ENCODE measurements at places on chromosomes 16 and 17.
A peak's percentile ranks its signal among the peaks of the same experiment; 100 is the strongest.

- DNase-seq: no peak
These were observed 1.1 kb downstream of the HSD17B1 start for GRCh38 chr17:42553866-42554249.

- no peak for DNase-seq
These were observed 20.5 kb upstream of the MTMR4 start for GRCh38 chr17:58534901-58535421.

DNA sequence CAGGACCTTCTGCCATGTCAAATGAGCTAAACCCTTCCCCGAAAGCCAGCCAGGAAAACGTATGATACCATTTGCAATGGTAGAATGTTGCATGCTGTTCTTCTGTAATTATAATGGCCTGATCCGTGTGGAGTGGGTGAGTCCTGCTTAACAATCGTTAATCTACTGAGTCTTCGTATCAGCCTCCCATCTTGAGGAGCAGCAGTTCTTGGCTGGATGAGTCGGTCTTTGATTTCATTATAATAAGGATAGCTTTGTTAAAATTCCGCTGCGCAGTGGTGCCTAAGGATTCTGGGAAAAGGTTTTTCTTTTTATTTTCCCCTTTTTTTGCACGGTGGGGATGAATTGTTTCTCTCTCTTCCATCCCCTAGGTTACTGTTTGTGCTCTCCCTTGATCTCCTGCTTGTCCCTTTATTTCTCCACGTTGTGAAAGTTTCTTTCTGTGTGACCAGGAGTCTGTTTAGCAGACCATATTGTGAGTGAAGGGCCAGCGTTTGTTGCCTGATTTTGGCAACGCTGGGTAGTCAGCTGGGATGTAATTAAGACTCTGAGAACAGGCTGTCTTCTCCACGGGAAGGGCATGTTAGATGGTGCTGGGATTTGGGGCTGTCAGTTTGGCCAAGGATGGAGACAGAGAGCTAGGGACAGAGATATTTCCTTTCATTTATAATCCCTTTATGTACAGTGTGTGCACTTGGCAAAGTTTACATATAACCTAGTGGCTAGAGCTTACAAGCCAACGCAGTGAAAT lies 263.0 kb downstream of the FTO start:
- DNase-seq: no peak

DNA sequence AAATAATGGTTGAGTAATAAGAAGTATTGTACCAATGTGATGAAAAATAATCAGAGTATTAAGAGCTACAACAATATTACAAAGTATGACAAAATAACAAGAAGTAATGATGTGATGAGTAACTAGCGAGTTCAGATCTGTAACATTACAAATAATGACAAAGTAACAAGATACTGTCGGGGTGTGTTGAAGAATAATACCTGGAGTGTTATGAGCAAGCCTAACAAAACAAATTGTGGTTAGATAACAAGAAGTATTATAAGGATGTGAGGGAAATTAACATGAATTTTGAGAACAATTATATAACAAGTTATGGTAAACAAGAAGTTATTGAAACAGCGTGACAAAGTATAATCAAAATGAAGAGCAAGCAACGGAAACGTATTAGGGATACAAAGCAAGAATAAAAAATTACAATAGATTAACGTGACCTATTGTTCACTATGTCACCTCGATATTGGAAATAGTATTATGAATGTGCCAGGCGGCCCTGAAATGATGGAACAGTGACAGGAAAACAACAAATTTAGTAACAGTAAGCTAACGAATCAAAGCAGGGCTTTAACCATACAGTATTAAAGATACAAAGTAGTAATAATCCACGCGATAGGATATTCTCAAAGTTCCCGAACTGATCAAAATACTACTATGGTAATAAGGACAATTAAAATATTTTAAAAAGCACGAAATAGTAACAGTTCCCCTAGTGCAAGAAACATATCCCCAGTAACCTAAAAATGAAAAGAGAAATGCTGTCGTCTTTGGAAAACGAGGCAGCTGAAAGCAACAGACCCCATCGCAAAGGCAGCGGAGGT lies 1.6 kb downstream of the TBX4 start:
- no peak for DNase-seq

DNA sequence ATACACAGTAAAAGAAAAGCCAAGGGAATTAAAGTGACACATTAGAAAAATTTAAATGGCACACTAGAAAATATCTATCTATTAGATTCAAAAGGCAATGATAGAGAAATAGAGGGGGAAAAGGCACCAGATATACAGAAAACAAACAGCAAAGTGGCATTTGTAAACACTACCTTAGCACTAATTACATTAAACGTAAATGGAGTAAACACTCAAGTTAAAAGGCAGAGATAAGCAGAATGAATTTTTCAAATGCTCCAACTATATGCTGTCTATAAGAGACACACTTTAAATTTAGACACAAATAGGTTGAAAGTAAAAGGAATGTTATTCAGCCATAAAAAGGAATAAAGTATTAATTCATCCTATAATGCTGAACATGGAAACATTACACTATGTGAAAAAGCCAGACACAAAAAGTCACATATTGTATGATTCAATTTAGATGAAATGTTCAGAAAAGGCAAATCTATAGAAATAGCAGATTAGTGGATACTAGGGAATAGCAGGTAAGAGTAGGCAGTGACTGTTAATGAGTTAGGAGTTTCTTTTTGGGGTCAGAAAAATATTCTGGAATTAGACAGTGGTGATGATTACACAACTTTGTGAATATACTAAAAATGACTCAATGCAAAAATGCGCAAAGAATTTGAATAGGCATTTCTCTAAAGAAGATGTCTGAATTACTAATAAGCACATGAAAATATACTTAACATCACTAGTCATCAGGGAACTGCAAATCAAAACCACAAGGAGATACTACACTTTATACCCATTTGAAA lies 92.4 kb downstream of the BRIP1 start:
- no peak for DNase-seq

GRCh38 chr16:886802-887731 lies 83.7 kb downstream of the LMF1 start:
- DNase-seq: no peak

GRCh38 chr17:45132320-45132571 lies at the start of gene PLCD3:
PLCD3 (minus strand) TSS chr17:45132515; CDS start chr17:45132410, 105 bp downstream.
- no peak for DNase-seq

DNA sequence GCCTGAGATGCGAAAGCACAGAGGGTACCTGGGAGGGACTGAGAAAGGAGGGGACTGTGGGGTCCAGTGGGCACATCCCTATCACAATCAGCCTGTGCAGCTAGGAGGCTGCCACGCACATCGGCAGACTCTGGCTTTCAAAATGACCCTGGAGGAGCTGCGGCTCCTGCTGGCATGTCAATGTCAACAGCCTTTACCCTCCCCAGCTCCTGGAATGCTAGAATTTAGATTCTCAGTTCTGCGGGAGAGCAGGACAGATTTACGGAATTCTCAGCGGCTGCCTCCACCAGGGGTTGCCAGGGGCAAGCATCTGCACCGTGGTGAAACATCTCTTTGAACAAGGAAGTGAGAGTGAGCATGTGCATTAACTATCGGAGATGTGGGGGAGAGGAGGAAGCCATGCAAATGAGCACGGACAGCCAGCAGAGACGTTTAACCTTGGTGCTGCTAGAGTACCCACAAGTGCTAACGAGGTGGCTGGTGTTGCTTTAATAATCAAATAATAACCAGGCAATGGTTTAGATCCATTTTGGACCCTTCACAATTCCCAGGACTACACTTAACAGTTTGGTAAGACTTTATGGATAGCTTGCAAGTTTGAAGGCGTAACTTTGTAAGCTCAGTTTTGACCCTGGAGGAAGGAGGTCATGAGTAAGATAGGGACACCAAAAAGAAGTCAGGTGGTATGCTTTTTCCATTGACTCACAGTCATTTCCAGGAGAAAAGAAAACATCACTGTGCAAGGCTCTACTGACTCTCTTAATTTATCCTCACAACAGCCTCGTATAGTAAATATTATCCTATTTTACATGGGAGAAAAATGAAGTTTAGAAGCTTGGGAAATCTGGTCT lies 54.1 kb downstream of the XYLT1 start:
- DNase-seq: peak; percentile 12

DNA sequence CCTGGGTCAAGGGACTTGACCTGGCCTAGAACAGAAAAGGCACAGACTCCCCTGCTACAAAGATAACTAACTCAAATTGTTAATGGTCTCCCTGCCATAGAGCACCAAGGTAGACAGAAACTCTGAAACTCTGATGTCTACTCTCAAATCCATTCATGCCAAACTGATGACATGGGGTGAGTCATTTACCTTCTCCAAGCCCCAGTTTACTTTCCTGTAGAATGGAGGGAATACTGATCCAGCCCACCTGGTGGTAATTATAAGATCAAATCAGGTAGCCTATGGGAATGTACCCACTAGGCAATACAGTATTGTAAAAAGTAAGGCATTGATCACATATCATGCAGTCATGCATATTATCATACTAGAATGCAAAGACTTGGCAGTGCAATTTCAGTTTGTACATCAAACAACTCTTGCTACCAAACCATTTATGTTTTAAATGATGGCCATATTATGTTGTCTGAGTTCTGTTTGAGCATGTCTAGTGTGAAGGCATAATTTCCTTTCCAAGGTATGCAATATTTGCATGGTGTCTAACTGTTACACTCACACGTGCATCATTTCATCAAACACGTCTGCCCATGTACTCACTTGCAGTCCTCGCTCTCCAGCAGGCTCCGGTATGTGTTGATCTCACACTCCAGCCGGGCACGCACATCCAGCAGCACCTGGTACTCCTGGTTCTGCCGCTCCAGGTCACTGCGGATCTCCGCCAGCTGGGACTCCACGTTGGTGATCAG lies 3.0 kb downstream of the KRT31 start:
- DNase-seq: no peak

- no peak for DNase-seq
These were observed 159.0 kb upstream of the MPHOSPH6 start for GRCh38 chr16:82328881-82329469.

DNA sequence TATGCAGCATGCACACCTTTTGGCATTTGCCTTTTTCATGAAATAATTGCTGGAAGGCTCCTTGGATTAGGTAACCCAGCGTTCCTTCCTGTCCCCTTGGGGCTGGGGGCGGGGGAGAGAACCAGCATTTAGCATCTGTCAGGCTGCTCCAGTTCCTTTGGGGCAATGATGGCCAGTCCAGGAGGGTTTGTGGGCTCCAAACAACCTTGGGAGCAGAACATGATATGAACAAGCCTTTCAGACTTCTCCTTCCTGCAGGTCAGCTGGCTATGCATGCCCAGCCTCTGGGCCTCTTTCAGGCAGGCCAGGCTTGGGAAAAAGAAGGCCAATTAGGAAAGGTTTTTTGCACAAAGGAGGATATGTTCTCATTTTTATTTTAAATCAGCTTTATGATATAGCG lies 1.1 kb upstream of the SMTNL2 start:
- no peak for DNase-seq

DNA sequence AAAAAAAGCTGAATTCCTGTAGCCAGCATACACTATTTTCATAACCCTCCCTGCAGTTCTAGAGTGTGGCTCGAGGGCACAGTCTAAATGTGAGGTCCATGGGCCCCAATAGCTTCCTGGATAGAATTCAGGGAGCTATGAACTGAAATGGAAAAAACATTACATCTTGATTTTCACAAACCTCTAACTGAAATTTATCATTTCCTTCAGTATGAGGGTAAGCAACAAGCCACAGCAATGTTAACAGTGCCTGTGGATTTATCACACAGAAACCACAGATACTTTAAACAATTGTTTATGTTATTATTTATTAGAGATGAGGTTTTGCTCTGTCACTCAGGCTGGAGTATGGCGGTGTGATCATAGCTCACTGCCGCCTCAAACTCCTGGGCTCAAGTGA lies 18.2 kb downstream of the TMEM92 start:
- DNase-seq: no peak

GRCh38 chr16:64121473-64121872 lies 1000.4 kb downstream of the CDH11 start:
- no peak for DNase-seq

DNA sequence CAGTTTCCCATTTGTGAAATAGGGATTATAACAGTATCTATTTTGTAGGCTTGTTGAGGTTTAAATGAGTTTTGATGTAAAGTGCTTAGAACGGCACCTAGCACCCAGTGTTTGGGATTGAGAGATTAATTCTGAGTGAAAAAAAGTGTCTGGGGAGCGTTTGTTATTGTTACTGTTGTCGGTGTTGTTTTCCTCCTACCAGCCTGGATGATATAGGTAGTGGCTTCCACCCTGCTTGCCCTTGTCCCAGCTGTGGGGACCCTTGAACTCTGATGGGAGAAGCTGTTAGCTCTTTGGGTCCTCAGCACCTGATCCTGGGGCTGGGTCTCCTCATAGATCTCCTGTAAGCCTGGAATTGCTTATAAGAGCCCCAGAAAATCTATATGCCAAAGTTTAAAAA lies 4.9 kb downstream of the FMNL1 start:
- no peak for DNase-seq

DNA sequence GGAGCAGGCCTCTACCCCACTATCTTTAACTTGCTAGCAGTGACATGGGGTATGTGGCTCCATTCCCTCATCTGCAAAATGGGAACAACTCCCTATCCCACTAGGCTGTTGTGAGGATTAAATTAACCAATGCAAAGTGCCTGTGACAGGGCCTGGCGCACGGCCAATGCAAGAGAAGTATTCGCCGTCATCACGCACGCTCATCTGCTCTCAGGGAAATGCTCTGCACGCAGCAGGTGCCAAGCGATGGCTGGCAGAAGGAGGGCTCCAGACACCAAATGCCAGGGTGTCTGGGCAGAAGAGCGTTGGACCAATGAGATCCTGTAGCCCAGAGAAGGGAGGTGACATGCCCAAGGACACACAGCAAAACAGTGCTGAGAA lies 17.3 kb downstream of the FAM83G start:
- no peak for DNase-seq

GRCh38 chr16:67679935-67680897 lies 13.6 kb downstream of the C16orf86 start:
- no peak for DNase-seq

DNA sequence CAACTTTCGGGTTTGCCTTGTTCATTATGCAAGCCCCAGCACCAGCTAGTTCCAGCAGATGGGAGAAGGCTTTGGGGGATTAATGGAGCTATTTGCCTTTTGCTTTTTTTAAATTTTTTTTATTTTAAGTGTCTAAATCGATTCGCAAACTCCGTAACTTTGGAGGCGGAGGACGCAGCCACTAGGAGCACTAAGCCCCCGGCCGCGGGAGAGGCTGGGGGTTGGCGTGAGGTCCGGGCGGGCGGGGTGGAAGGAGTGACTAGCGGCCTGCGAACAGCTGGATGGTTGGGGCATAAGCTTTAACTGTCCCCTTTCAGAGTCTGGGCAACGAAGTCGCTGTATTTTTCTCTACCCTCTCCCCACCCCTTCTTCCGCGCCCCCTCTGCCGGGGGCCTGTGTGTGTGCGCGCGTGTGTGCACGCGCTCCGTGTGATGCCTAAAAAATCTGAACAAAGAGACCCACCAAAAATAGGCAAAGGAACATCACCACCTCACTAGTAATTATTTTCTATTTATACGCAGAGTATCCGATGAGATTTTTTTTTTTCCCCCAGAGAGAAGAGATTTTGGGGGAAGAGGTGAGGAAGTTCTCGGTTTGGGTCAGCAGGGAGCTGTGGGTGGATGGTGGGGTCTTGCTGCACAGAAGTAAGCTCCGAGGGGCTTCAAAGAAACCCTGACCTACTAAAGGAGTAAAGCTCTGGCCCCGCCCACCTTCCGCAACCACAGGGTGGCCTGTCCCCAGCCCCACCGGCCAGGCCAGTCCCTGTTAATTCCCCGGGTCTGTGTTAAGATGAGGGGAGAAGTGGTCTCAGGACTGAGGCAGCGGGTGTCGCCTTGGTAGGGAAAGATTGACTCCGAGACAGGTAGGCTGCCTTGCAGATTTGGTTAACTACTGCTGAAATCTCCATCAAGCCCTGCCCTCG lies 2.3 kb downstream of the SHISA9 start:
- DNase-seq: no peak

GRCh38 chr16:19132255-19132654 lies 18.5 kb downstream of the ITPRIPL2 start:
- no peak for DNase-seq
